ENCODE measurements at places on chromosomes 3 and 15.

GRCh38 chr3:177545964-177546363, 348.7 kb upstream of the TBL1XR1 start:
- DNase-seq: no peak

GRCh38 chr15:74799856-74800558, 12.6 kb upstream of the LMAN1L start:
- peak; percentile 79 for DNase-seq

DNA sequence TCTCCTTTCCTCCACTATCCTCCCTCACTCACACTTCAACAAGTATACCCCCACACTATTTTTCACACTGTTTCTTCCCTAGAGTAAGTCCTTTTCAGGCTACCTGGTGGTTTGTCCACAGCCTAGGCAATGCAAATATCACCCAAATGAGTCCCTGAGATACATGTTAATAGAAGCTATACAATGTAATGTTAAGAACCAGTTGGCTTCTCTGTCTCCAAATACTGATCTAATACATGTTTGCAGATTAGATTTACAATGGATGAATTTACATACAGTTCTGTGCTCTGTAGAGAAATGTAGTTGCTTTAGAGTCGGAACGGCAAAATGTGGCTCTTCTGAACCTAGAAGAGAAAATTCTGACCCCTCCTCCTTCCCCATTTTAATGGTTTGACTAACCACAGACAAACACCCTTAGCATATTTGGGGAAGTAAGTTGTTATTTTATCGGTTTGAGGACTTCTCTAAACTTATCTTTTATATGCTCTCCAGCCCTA, 63.6 kb upstream of the MBNL1 start:
- no peak for DNase-seq

- no peak for DNase-seq
Measured at GRCh38 chr15:91890614-91891013, 37.1 kb downstream of the SLCO3A1 start.

GRCh38 chr15:51550841-51551240, 71.7 kb downstream of the DMXL2 start:
- no peak for DNase-seq

- no peak for DNase-seq
Measured at GRCh38 chr3:37384117-37384516, 209.7 kb upstream of the LRRFIP2 start.

DNA sequence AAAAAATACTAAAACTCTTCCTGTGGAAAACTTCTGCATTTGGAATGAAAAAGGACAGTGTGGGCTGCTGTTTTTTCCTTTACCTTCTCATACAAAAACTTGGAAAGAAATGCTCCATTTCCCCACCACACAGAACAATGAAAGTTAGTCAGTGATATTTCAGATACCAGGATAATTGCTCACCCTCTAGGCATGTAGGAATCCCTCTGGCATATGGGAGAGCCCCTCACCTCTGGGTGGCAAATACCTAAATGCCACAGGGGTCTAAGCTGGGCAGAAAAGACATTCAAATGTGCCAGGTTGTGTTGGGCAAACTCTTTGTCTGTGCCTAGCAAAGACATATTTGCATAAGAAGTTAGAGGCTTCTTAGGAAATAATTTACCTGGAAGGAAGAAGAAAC, 560.3 kb upstream of the NR2F2 start:
- DNase-seq: no peak

- DNase-seq: no peak
Measured at GRCh38 chr3:146020969-146021368, 140.0 kb downstream of the PLOD2 start.

GRCh38 chr3:184724699-184725098, 12.8 kb upstream of the MAGEF1 start:
- DNase-seq: no peak

DNA sequence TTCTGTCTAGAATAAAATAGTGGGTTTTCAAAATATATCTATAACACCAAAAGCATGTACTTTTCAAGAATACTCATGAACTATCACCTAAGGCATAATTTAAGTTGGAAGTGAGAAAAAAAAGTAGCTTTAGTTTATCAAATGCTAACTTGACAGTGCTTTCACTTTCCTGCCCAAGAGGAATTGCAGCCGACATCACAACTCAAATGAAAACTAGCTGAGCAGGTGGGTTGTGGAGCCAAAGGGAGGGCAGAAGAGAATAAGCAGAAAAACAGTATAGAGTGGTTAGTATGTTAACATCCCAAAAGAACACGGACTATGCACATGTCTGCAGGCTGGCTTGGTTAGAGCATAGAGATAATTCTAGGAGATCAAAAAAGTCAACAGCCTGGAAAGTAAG, 120.9 kb downstream of the NEDD4 start:
- DNase-seq: no peak

- no peak for DNase-seq
Measured at GRCh38 chr3:43766672-43767465, 76.1 kb downstream of the ABHD5 start.
